ENCODE measurements at places on chromosomes 1 and 21.

- no peak for DNase-seq
Measured at GRCh38 chr1:201656311-201657032, 117.5 kb downstream of the NAV1 start.

DNA sequence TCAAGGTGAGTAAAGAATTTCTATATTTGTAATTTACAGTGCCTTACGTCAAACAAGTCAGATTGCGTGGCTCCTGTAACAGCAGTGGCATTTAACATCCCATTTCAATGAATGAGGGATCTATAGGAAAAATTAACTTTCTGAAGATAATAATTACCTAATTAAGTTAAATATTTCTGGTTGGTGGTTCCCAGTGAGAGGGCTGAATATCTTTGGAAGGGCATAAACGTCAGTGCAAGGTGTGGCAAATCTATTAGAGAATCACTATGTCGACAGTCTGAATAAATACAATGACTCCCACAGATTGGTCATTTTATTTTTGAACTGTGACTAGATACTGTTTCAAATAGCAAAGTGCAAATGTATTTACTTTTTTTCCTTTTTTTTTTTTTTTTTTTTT, 80.0 kb downstream of the S1PR1 start:
- no peak for DNase-seq

DNA sequence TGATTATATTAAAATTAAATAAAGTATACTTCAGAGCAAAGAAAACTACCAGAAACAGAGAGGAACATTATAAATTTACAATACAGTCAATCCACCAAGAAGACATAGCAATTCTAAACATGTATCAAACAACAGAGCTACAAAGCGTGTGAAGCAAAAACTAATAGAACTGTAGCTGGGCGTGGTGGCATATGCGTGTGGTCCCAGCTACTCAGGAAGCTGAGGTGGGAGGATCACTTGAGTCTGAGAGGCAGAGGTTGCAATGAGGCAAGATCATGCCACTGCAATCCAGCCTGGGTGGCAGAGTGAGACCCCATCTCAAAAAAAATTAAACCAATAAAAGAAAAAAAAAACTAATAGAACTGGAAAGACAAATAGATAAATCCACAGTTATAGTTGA, 12.3 kb downstream of the CCDC185 start:
- DNase-seq = no peak

DNA sequence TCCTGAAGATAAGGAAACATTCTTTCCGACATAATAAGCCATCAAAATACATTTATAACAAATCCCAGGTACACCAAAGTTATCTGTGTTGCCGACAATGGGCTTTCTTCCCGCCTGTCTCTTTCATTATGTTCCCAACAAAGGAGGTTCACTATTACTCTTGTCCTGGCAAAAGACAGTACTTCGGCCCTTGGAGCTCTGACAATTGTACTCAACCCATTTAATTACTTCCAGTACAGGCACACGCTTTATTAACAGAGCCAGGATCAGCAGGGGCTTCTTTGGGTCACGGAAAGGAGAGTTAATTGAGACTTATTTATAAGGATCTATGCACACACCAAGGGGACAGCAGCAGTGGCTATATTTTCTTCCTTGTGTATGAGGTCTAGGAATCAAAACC, 46.6 kb upstream of the DUSP10 start:
- no peak for DNase-seq

DNA sequence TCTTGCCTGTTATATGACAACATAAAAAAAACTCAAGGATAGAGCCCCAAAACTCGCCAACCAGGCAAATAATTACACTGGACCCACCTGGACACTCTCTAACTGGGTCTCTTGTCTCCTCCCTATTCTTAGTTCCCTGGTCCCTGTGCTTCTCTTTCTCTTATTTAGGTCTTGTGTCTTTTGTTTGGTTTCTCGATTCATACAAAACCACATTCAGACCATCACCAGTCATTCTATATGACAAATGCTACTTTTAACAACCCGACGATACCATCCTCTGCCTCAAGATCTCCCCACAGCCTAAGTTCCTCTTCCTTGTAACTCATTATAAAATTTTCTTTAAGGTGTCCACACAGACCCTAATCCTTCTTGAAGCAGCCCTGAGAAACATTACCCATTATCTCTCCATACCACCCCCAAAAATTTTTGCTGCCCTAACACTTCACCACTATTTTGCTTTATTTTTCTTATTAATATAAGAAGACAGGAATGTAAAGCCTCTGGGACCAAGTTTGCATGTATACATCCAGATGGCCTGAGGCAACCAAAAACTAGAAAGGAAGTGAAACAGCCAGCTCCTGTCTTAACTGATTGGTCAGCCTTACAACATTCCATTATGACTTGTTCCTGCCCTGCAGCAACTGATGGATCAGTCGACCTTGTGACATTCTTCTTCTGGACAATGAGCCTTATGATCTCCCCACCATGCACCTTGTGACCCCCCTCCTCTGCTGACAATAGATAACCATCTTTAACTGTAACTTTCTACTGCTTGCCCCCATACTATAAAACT, 638.2 kb downstream of the AMY1C start:
- no peak for DNase-seq
